Ascending aorta (tissue), 2 donors: ENCODE measurements at places on chromosomes 5 and 9.

DNA sequence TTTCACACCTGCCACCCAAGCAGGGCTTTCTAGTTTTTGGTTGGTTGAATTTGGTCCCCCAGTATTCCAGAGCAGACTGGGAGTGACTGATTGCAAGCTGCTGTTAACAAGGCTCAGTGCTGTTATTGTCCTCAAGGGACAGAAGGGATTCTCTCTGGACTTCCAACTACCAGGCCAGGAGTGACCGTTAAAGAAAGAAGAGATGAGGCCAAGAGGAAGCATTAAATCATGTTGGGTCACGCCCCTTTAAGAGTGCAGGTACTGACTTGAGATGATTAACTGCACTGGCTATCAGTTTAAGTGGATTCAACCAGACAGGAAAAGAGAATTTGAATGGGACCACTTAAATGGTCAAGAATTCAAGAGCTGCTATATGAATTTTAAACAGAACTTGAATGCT is 220.8 kb upstream of the PCSK5 start:
- no peak for DNase-seq

GRCh38 chr5:67267512-67268216 is 71.1 kb upstream of the CD180 start:
- DNase-seq = no peak

DNA sequence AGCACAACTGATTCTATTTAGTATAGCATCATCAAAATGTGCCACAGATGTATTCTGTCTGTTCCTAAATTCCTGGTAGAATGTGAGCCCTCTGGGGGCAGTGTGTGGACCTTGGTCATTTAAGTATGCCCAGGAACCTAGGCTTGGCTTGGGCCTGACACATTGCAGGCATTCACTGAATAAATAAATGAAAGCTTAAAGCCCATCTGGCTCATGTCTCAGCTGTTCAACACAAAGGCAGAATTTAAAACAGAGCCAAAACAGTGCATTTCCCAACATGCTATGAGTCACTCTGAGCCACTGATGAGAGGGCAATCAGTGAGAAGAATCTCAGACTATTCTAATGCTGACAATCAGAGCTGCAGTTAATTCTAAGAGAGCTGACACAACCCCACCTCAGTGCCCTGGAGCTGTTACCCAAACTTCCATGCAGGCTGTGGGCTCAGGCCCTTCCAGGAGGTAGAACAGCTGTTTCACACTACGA is 8.1 kb downstream of the FAM193B start:
- DNase-seq = peak; percentile 31

- DNase-seq = no peak
Observed at GRCh38 chr5:171570244-171570825, 150.9 kb downstream of the FGF18 start.

- no peak for DNase-seq
Observed at GRCh38 chr9:110334183-110334582, 3.5 kb downstream of the TXNDC8 start.

- DNase-seq = no peak
Observed at GRCh38 chr9:105531530-105531929, 26.4 kb upstream of the FKTN start.

DNA sequence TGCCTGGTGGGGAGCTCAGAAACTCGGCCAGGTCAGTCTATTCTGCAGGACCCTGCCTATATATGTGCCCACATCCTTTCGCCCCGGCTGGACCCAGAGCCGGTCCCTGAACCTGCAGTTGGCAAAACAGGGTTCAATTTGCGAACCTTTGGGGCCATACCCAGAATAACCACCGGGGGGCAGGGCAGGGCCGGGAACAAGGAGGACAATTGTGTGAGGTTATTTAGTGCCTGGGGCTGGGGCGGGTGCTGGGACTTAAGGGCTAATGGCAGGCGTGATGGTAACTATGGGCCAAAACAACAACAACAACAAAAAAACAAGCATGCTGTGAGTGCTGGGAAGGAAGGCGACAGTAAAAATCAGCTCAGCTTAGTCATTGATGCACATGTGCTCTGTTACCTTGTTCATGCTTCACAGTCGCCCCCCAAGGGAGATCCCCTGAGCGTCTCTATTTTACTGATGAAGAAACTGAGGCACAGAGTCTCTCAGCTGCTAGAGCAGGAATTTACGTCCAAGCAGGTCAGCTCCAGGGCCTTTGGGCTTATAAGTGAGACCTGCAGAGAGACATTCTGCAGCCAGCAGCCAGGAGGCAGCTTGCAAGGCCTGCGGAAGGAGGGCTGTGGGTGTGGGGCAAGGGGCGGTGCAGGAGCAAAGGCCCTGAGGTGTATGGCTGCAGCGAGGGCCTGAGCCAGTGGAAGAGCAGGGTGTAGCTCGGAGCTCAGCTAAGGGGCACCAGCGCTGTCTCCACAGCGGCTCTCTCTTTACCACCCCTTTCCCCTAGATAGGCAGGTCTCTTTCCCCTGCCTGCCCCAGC is 106.0 kb downstream of the PHF2 start:
- peak; percentile 67 for DNase-seq

- DNase-seq = no peak
Observed at GRCh38 chr5:88483964-88484672, 215.5 kb upstream of the TMEM161B start.

- DNase-seq = no peak
Observed at GRCh38 chr5:141149812-141150211, at the start of gene PCDHB6. PCDHB6 (plus strand) TSS chr5:141150057; CDS start chr5:141150258, 201 bp downstream.

GRCh38 chr5:157370967-157371366 is 89.0 kb upstream of the NIPAL4 start:
- DNase-seq = no peak

DNA sequence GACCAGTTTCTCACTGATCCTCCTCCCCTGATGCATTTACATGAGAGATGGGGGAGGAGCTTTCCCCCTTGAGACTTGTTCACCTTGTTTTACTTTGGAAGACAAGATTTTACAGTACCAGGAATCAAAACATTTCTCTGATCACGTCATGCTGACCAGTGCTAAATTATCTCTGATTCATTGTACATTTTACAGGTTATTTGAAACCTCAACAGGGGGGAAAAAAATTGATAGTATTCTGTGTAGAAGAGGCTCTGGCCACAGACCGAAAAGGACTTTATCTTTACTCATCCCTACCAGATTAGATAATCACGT is 133.9 kb downstream of the GRIA1 start:
- DNase-seq = no peak

GRCh38 chr9:117543089-117543488 is 128.2 kb upstream of the ASTN2 start:
- DNase-seq = no peak

DNA sequence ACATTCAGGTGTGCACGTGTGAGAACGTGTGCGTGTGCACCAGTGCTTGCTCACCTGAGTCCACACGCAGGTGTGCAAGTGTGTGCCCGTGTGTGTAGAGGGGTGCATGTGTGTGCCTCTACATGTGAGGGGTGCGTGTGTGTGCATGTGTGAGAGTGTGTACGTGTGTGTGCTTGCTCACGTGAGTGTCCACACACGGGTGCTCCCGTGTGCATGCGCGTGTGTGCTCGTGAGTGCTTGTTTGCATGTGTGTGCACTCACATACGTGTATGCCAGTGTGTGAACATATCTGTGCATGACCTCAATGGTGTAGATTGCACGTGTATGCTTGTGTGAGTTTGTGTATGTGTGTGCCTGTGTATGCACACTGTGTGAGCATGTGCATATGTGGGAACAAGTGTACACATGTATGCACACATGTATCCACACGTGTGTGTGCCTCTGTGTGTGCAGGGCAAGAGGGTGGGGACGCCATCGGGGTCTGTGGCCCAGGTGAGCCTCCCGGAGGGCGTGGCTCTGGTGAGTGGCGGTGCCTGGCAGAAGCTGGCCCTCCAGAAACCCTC is 40.6 kb upstream of the NOTCH1 start:
- no peak for DNase-seq

GRCh38 chr9:111483439-111483857 is 735 bp downstream of the ECPAS start:
- DNase-seq = no peak

- DNase-seq = no peak
Observed at GRCh38 chr5:26003966-26004365, 1034.4 kb downstream of the CDH9 start.

DNA sequence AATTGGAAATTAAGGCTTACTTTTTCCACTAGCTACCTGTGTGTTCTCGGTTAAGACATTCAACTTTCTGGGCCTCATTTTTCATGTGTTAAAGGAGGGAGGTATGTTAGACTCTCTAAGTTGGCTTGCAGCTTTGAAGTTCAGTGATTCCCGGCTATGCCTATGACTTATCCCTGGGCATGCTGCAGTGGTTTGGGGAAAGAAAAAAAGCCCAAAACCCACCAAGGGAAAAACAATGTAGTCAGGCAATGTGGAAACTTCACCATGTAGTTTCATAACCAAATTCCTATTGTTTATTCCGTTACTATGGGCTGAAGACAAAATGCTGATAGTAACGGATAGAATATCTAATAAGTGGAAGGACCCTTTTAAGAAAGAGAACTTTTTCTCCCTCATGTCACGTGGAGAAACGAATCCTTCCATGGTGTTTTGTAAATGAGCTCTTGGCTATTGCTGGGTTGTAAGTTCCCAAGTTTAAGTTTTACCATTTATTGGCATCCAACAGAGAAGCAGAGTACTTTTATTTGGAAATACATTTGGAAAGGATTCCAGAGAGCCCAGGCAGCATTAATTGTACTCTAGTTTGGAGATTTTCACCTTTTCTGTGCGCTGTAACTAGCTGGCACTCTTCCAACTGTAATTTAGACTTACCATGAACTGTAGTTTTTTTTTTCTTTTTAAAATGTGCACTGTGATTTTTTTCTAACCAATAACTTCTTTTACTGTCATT is 84.9 kb upstream of the MPDZ start:
- no peak for DNase-seq

DNA sequence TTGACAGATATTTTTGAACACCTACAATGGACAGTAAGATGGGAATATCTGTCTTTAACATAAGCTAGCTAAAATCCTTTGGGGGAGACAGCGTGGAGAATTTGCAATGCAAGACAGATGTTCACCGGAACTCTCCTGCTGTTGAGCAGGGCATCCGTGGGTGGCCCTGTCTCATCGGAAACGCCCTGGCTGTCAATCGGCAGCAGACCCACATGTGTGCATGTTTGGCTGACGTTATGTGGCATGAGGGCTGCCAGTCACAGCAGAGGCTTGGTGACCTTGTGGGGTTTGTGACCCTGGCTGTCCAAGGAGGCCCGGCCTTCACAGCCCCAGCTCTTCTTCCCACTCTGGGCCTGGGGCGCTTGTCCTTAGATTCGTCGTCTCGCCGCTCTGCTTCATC is 129.7 kb upstream of the OTULINL start:
- DNase-seq = no peak

GRCh38 chr5:174292348-174292747 is 246.8 kb downstream of the NSG2 start:
- DNase-seq = no peak

- no peak for DNase-seq
Observed at GRCh38 chr5:112346411-112347044, 72.5 kb downstream of the EPB41L4A start.

DNA sequence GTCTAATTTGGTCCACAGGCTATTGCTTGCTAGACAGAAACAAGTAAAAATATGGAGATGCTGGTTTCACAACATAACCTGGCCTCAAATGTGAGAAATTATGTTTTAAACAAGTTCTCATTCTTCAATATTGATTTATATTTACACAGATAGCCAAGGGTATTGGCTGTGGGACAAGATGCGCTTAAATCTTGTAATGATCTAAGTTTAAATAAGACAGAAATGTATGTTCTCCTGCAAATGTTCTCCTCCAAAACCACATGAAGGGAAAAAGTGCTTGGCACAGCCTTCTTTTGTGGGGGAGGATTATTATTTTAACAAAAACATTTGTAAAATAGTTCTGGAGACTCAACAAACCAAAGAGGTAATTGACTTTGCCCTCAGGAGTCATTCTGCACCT is 356.0 kb downstream of the DMAC1 start:
- no peak for DNase-seq

DNA sequence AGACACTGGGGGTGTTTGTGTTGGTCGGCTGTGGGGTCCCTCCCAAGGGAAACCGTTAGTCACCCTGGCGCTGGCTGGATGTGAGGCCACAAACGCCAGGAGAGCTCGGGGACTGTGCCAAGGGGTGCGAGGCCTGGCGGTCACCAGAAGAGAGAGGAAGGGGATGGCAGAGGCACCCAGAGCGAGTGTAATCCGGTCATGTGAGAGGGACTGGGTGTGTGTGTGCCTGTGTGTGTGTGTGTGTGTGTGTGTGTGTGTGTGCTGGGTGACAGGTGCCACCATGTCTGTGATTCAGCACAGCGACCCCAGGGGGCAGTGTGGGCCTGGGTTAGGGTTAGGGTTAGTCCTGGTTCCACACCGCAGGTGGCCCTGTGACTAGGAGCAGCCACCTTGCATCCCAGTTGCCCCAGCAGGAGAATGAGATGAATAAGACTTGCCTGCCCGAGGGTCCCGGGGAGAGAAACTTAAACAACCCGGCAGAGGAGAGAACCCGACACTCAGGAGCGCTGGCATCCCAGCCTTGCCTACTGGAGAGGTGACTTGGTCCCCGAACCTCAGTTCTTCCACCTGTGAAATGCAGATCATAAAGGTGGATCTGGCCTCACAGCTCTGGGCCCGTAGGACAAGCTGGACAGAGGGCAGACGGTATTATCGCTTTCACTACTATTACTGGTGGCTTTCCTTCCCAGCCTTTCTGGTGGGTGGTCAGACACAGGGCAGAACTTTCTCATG is 1.4 kb upstream of the ADAMTSL2 start:
- DNase-seq = peak; percentile 78

GRCh38 chr9:78962156-78962555 is 609.6 kb upstream of the TLE4 start:
- no peak for DNase-seq

- DNase-seq = no peak
Observed at GRCh38 chr5:115600766-115601165, 1.5 kb downstream of the TICAM2 start.

DNA sequence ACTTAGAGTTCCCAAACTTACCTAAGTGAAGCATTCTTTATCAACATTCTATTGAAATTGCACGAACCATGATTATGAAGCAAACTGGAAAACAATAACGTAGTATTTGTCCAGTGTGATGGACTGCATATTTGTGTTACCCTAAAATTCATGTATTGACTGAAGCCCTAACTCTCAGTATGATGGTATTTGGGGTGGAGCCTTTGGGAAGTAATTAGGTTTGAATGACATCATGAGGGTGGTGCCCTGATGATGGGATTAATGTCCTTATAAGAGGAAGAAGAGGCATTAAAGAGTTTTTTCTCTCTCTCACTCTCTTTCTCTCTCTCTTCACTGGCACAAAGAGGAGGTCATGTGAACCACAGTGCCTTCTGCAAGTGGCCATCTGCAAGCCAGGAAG is 365.4 kb upstream of the PTGER4 start:
- no peak for DNase-seq

DNA sequence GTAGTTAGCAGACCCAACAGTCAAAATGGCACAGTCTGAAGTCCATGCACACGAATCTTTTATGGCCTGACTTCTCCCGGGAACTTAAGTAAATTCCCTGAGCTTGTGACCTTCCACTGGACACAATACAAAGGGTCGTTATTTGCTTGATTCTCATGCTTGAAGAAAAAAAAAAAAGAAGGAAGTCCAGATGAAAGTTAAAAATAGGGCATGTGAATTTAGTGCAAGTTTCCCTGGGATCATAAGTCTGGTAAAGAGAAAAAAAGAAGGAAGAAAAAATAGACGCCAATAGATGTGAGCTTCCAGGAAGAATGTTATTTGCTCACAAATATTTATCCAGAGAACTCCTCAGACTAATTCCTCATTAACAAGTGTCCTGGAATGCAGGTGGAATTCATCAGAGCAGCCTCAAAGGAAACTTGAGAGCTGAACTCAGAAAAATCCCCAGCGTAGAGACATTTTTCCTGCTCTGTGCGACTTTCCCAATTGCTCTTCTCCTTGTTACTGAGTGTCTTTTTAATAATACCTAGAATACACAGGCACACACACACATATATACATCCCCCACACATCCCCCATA is 616.3 kb downstream of the EBF1 start:
- DNase-seq = no peak
